Kidney (tissue), 22 donors: ENCODE measurements at places on chromosomes 2 and 18. TPM values are rescaled to one million over a fixed set of nuclear protein-coding genes. Genes with fewer than 3 reads are reported as not detected.
A peak's percentile ranks its signal among the peaks of the same experiment; 100 is the strongest.

PID1 gene
- total RNA-seq = 9.4 TPM

DCDC2C gene
- not detected for total RNA-seq

LRATD1 gene
- 17.3 TPM for total RNA-seq

TFCP2L1 gene
- 172 TPM for total RNA-seq

REG1B gene
- 11.0 TPM for total RNA-seq

CDKL4 gene
- 1.2 TPM for total RNA-seq

ADAM23 gene
- total RNA-seq = 1.0 TPM

IL37 gene
- not detected for total RNA-seq

CFC1 gene
- total RNA-seq = not detected

- DNase-seq = no peak
- peak overlapping the region; percentile 61 for H3K27ac ChIP-seq
- H3K36me3 ChIP-seq = peaks cover 3% of the 10 kb centered on the region
- peaks cover 13% of the 10 kb centered on the region for H3K4me1 ChIP-seq
- H3K4me3 ChIP-seq = no peak overlapping the region
Measured at GRCh38 chr2:241378816-241379215, 22.7 kb downstream of the FARP2 start.

GRCh38 chr18:56844556-56844955 is 193.4 kb downstream of the WDR7 start:
- H3K4me1 ChIP-seq = no peaks in the 10 kb centered on the region
- no peak overlapping the region for H3K4me3 ChIP-seq
- H3K27ac ChIP-seq = no peak overlapping the region
- H3K27me3 ChIP-seq = no peaks in the 10 kb centered on the region
- no peaks in the 10 kb centered on the region for H3K36me3 ChIP-seq

- H3K27ac ChIP-seq = no peak overlapping the region
- H3K4me3 ChIP-seq = no peak overlapping the region
- H3K27me3 ChIP-seq = no peaks in the 10 kb centered on the region
- H3K36me3 ChIP-seq = no peaks in the 10 kb centered on the region
- H3K4me1 ChIP-seq = no peaks in the 10 kb centered on the region
Measured at GRCh38 chr2:30039101-30039500, 107.7 kb upstream of the YPEL5 start.

GRCh38 chr2:160498137-160498536 is 4.5 kb upstream of the RBMS1 start:
- no peak for DNase-seq
- no peak overlapping the region for H3K27ac ChIP-seq
- no peak overlapping the region for H3K4me3 ChIP-seq
- no peaks in the 10 kb centered on the region for H3K27me3 ChIP-seq
- no peaks in the 10 kb centered on the region for H3K4me1 ChIP-seq

DNA sequence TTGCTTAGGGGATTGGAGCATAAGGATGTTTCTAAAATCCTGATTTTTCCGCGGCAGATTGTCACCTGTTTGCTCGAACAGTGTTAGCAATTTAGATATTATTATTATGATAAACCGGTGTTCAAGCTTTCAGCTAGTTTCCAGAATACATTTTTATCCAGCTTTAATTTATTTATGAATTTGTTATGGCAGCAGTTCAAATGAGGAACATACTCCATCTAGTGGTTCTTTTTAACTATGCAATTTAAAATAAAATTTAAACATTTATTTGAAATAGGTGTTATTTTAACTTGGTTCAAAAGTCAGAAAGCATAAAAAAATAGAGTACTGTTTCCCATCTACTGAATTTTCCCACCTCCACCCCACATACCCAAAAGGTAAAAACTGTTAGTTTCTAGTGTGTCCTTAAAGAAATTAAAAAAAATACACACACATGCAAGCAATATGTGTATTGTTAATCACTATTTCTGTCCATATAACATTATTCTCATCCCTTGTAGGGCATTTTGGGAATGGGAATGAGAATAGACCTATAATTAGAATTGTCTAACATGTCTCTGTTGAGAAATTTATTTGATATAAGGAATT is 23.2 kb downstream of the ACOXL start:
- H3K4me1 ChIP-seq = no peaks in the 10 kb centered on the region
- H3K27ac ChIP-seq = no peak overlapping the region
- no peaks in the 10 kb centered on the region for H3K27me3 ChIP-seq
- DNase-seq = no peak
- no peaks in the 10 kb centered on the region for H3K36me3 ChIP-seq
- no peak overlapping the region for H3K4me3 ChIP-seq

- H3K4me3 ChIP-seq = no peak overlapping the region
- peaks cover 7% of the 10 kb centered on the region for H3K4me1 ChIP-seq
- DNase-seq = no peak
- H3K27me3 ChIP-seq = no peaks in the 10 kb centered on the region
- no peak overlapping the region for H3K27ac ChIP-seq
Measured at GRCh38 chr2:27990030-27990590, 99.6 kb downstream of the BABAM2 start.

- H3K4me3 ChIP-seq = no peak overlapping the region
- DNase-seq = no peak
- no peak overlapping the region for H3K27ac ChIP-seq
- no peaks in the 10 kb centered on the region for H3K4me1 ChIP-seq
Measured at GRCh38 chr2:236686561-236686960, 116.9 kb downstream of the ACKR3 start.

DNA sequence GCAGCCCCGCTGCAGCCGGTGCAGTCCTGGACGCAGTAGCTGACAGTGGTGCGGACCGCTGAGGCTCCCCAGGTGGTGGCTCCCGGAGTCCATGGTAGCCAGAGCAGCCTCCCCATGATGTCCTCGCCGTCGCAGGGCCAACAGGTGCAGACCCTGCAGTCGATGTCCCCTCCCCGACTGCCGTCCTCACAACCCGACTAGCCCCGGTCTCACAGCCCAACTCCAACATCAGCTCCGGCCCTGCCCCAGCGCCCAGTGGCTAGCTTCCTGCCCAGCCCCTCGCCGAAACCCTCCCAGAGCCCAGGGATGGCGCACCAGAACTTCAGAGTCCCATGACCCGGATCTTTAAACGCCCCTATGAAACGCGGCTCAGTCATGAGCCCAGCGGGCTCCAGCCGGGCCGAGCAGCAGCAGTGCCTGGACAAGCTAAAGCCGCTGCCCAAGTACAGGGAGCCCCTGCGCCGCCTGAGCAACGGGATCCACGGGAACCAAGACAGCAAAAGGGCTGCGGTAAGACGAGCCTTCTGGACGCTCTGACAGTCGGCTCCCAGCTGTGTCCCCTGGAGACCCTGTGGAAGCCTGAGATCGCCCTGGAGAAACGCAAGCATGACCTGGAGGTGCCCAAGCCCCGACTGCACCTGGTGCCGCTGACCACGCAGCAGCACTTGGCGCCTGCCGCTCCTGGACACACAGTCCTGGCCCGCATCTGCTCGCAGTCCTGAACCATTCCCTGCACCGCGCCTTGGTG is 53.8 kb upstream of the TUBA3E start:
- no peak overlapping the region for H3K4me3 ChIP-seq
- DNase-seq = peak; percentile 30
- H3K27me3 ChIP-seq = peaks cover 5% of the 10 kb centered on the region
- no peak overlapping the region for H3K27ac ChIP-seq
- no peaks in the 10 kb centered on the region for H3K4me1 ChIP-seq

- no peak for DNase-seq
- no peak overlapping the region for H3K4me3 ChIP-seq
- no peaks in the 10 kb centered on the region for H3K4me1 ChIP-seq
- no peak overlapping the region for H3K27ac ChIP-seq
- no peaks in the 10 kb centered on the region for H3K36me3 ChIP-seq
Measured at GRCh38 chr18:9466846-9467245, 8.5 kb upstream of the RALBP1 start.

GRCh38 chr2:202044777-202045176 is 11.1 kb downstream of the FZD7 start:
- no peak overlapping the region for H3K27ac ChIP-seq
- H3K4me3 ChIP-seq = no peak overlapping the region
- no peaks in the 10 kb centered on the region for H3K27me3 ChIP-seq
- H3K36me3 ChIP-seq = no peaks in the 10 kb centered on the region
- no peaks in the 10 kb centered on the region for H3K4me1 ChIP-seq
- no peak for DNase-seq

DNA sequence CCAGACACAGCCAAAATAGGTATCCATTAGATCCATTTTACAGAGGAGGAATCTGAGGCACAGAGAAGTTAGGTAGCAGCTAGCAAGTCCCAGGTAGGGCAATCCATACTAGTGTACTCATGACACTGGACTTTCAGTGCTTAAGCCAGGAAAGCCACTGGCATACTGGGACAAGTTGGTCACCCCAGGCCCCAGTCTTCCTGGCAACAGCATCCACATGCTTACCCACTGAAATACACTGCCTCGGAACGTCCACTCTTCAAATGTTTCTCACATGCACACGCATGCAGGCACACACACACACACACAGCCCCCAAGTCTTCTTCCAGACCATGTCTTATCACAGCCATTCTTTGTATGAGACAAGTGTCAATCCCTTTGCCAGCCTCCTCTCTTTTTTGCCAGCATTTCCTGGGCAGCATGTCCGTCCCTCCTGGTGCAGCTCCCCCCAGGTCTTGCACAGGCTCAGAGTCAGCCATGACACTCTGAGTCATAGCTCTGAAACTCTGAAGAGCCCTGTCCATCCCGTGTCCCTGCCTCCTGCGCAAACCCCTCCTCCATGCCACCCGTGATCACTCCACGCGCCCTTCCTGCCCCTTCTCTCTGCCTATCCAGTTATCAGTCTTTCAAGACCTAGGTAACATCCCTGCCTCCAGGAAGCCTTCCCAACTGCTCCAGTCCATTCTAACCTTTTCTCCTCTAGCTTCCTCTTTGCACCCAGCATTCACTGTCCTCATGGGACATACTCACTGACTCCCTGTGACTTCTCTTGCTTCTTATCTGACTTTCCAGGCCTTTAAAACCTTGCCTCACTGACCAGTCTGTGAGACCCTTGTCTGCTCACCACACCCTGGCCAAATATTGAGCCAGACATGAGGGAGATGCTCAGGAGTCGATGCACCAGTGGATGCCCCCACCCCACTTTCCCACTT is 10.9 kb upstream of the TEX261 start:
- H3K27me3 ChIP-seq = no peaks in the 10 kb centered on the region
- H3K4me1 ChIP-seq = no peaks in the 10 kb centered on the region
- H3K36me3 ChIP-seq = no peaks in the 10 kb centered on the region
- H3K27ac ChIP-seq = no peak overlapping the region

- H3K27me3 ChIP-seq = no peaks in the 10 kb centered on the region
- no peak for DNase-seq
- H3K27ac ChIP-seq = no peak overlapping the region
- no peaks in the 10 kb centered on the region for H3K36me3 ChIP-seq
- H3K4me1 ChIP-seq = no peaks in the 10 kb centered on the region
Measured at GRCh38 chr2:60140185-60140584, 413.3 kb downstream of the BCL11A start.

DNA sequence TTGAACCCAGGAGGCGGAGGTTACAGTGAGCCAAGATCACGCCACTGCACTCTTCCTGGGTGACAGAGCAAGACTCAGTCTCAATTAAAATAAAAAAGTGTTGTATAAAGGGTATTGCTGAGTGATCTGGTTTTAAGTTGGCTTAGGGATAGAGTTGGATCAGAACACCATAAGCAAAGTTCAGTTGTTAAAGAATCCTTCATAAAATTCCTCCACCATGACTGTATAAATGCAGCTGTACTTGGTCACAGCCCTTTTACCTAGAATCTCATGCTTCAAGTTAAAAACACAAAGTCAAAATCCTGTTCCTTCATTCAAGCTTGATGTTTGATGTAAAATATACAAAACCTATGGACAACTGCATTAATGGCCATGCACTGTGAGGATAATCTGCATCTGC is 33.4 kb upstream of the PNO1 start:
- DNase-seq = no peak
- no peak overlapping the region for H3K4me3 ChIP-seq
- H3K4me1 ChIP-seq = no peaks in the 10 kb centered on the region

- no peaks in the 10 kb centered on the region for H3K4me1 ChIP-seq
- no peaks in the 10 kb centered on the region for H3K36me3 ChIP-seq
- peak; percentile 79 for DNase-seq
- H3K4me3 ChIP-seq = no peak overlapping the region
Measured at GRCh38 chr2:124027182-124027581, 2.1 kb downstream of the CNTNAP5 start.

GRCh38 chr2:25276569-25277465 is 64.9 kb downstream of the DNMT3A start:
- peak; percentile 90 for DNase-seq
- H3K27ac ChIP-seq = peak overlapping the region; percentile 35
- H3K36me3 ChIP-seq = peaks cover 2% of the 10 kb centered on the region
- peak overlapping the region; percentile 38 for H3K4me3 ChIP-seq

- no peak overlapping the region for H3K27ac ChIP-seq
- H3K27me3 ChIP-seq = no peaks in the 10 kb centered on the region
- no peak for DNase-seq
- no peak overlapping the region for H3K4me3 ChIP-seq
Measured at GRCh38 chr2:179302149-179302548, 37.5 kb upstream of the SESTD1 start.

DNA sequence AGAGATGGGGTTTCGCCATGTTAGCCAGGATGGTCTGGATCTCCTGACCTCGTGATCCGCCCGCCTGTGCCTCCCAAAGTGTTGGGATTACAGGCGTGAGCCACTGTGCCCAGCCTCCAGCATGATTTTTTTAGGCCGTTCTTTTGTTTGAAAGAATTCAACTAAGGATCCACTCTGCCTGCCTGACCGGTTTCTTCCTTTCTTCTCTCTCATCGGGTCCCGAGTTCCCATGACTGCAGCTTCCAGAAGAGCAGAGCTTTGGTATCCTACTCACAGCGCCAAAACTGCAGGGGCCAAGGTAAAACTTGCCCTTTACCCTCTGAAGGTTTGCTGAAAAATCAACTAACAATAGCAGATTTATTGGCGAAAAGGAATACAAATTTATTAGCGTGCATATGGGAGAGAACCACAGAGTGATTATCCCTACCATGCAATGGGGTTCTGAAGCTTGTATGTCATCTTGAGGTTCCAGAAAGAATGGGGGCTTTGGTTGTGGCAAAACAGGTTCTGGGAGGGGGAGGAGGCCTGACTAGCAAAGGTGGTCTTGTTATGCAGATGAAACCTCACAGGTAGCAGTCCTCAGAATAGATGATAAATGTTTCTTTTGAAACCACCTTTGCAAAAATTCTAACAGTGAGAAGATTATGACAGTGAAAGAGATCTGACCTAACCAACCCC is 87.0 kb upstream of the MSH6 start:
- H3K4me1 ChIP-seq = no peaks in the 10 kb centered on the region
- no peak overlapping the region for H3K27ac ChIP-seq
- no peak for DNase-seq

DNA sequence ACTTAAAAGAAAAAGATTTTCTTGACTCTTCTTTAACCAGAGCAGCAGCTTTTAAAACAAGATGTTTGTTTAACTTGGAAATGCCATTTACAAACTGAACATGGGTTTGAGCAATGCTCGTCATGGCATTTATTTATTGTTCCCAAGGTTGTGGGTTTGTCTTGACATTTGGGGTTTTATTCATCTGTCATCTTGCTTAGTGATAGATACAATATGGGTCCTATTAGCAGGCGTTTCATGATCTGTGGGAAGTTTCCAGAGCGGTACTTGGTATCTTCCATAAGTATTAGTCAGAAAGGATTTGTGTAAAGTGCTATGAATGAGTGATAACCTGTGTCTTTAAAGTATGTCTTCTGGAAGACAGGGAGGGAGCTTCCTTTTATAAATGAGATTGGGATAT is 29.9 kb upstream of the MGAT5 start:
- H3K27ac ChIP-seq = no peak overlapping the region
- no peak overlapping the region for H3K4me3 ChIP-seq
- H3K36me3 ChIP-seq = no peaks in the 10 kb centered on the region
- peaks cover 4% of the 10 kb centered on the region for H3K4me1 ChIP-seq

- no peaks in the 10 kb centered on the region for H3K36me3 ChIP-seq
- H3K27ac ChIP-seq = no peak overlapping the region
Measured at GRCh38 chr18:22634464-22634863, 216.7 kb upstream of the CTAGE1 start.
